Tongue (tissue), 3 donors: ENCODE measurements at places on chromosomes 6 and 20.
A peak's percentile ranks its signal among the peaks of the same experiment; 100 is the strongest.

DNA sequence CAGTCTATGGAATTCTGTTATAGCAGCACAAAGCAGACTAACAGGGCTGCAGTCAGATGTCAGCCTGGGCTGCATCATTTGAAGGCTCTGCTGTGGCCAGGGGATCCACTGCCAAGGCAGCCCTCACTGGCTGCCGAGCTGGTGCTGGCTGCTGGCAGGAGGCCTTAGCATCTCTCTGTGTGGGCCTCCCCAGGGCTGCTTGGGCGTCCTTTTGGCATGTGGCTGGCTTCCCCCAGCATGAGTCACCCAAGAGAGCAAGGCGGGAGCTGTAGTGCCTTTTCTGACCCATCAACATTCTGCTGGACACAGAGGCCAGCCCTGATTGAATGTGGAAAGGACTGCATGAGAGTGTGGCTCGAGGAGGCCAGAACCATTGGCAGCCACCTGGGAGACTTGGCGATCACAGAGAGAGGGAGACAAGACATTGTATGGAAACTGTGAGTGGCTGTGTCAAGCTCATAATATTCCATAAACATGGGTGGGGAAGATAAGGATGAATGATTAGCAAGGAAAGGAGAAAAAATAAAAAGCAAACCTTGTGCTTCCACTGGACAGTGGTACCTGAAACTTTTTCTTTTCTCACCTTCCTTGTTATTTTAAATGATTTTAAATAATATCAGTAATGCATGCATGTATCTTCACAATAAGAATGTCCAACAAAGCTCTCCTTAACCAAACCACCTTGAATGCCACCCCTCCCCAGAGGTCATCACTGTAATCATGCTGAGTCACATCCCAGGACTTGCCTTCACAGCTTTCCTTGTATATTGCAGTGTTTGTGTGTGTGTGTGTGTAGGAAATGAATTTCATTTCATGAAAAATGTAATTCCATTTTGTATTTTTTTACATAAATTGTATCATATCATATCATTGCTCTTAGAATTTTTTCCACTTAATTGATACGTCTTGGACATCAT, 55.0 kb upstream of the VSX1 start:
- DNase-seq = peak; percentile 39

DNA sequence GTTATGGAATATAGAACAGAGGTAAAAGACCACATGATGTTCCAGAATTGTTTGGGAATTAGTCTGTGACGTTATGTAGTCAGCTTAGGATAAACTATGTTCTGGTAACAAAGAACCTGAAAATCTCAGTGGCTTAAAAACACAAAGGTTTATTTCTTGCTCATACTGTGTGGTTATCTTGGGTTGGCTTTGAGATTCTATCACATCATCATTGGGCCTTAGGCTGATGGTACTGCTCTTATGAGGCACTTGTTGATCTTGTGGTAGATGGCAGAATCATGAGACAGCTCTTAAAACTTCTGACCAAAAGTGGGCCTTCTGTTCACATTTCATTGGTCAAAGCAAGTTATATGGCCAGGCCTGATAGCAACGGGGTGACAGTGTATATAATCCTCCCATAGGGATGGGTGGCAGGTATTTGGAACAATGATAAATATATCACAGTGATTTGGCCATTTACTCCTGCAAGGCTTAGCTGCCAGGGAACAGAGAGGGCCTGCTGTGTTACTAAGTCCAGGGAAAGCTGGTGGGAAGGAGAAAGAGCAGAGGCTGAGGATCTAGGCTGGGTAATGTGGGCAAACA, 13.5 kb downstream of the DHX35 start:
- no peak for DNase-seq

DNA sequence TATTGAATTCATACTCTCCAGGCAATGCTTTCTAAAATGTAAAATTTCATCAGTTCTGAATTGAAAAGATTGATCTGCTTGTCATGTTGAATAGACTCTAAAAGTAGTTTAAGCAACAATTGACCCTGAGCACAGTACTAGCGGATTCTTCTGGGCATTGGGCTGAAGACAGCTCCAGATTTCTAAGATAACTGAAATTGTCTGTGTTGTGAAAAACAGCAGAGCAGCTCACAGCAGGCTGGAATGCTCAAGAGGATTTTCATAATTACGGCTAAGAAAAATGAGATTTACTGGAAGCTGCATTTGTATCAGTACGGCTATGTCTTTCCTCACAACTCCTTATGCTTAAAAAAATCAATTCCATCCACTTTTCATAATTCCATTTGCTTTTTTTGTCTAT, 373.7 kb downstream of the HACE1 start:
- DNase-seq = peak; percentile 13

DNA sequence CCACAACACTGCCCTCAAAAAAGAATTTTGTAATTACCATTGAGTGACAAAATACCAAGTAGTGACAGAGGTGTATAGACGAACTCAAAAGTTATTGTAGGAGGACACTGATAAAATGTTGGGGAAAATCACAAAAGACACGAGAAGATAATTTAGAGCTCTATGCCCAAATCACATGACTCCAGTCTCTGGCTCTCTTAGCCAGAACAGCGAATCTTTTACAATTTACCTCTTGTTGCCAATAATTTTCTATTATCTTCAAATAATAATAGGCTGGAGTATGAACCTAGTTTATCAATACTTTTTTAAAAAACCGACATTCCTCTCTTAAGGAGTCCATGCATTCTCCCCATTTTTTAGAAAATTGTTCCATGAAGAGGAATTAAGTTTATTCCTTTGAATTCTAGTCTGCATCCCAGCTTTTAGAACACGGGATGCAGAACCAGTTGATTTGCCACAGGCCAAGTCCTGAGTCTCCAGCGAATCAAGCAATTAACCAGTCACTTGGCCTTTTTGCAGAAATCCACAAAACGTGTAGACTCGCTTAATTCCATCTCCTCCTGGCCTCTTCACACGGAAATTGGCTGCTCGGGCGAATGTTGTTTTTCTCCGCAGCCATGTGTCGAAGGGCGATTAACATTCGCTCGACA, 507 bp upstream of the RIPPLY2 start:
- DNase-seq = no peak

DNA sequence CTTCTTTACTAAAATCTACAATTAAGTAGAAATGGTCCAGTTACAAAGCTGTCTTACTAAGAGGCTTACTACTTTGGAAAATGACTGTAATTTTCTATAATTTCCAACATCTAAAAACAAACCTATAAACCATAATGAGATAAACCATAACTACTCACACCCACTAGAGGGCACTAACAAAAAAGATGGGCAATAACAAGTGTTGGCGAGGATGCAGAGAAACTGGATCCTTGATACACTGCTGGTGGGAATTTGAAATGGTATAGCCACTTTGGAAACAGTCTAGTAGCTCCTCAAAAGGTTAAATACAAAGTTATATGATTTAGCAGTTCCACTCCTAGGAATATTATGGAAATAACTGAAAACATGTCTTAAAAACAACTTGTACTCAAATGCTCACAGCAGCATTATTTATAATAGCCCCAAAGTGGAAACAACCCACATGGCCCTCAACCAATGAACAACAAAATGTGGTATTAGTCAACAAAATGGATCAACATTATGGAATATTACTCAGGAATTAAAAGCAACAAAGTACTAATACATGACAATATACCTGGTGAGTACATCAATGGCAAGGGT, 50.6 kb downstream of the GJA10 start:
- no peak for DNase-seq

GRCh38 chr6:44064089-44064947, 62.9 kb downstream of the MRPL14 start:
- no peak for DNase-seq

- DNase-seq = no peak
Observed at GRCh38 chr20:21796059-21796458, 90.6 kb downstream of the PAX1 start.

- no peak for DNase-seq
Observed at GRCh38 chr20:63697357-63697867, 960 bp downstream of the TNFRSF6B start.

GRCh38 chr6:45563041-45563440, 185.3 kb upstream of the SUPT3H start:
- DNase-seq = no peak

DNA sequence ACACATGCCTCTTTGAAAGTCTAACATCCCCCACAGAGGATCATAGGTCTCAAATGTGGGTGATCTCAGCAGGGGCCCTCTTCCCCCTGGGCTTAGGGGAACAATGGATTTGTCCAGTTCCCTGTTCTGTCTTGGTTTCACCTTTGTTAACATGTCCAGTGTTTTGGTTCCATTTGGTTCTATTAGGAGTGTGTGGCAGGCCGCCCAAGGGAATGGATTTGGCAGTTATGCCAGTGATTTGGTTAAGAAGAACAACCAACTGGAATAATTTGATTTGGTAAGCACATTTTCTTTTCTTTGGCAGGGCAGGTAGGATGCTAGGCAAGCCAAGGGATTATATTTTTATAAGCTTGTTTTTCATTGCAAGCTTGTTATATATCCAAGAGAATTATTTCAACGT, 28.5 kb upstream of the ENPP1 start:
- DNase-seq = no peak

DNA sequence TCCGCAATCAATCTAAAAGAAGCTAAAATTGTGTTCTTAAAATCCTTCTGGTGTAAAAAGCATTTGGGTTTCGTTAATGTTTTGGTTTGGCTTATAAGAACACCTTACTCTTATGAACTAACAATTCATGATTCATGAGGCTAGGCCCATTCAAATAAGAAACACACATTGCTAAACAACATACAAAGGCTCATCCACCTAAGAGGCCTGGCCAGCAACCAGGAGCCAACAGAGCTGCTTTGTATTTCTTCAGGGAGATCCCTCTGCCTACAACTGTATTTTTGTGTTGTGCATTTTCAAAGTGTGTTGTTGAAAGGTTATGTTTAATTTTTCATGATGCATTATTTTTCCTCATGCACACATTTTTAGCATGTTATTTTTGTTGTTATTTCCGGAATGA, 98.6 kb downstream of the PTPRK start:
- no peak for DNase-seq

GRCh38 chr6:130460934-130461333, 95.1 kb downstream of the TMEM200A start:
- no peak for DNase-seq

DNA sequence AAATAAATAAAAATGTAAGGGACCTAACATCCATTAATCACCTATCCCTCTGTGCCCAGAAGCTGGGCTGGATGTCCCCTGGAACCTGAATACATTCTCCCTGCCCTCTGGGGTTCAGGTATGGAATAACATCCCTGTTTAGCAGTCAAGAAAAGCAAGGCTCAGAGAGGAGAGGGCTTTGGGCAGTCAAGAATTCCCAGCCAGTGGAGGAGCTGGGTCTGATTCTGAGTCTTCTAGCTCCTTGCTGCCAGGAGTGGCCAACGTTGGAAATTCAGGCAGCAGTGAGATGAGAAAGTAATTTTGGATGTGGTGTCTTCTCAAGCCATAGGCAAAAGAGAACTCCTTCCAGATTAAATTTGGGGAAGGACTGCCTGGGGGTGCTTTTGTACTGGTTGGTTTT, 42.6 kb upstream of the ZNFX1 start:
- peak; percentile 44 for DNase-seq
